Germinal center (tissue), 1 donor: ENCODE measurements at places on chromosomes 13 and 19.

DNA sequence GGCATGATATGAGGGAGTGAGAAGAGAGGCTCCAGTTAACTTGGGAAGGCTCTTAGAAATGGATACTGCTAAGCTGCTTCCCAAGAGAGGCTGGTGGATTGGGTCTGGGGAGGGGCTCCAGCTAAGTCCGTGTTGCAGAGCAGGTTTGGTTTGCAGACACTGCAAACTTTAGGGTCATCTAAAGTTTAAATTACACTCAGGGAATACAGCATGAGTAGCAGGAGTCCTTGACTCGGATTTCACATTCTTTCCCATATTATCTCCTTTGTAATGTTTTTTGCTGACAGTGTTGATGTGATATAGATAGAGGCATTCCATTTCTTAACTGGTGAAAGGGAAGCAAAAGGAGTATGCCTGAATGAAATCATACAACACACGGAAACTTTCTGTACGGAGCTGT, 31.9 kb downstream of the SGCG start:
- DNase-seq = no peak

- DNase-seq = no peak
Observed at GRCh38 chr13:75913925-75914324, 277.8 kb downstream of the LMO7 start.

DNA sequence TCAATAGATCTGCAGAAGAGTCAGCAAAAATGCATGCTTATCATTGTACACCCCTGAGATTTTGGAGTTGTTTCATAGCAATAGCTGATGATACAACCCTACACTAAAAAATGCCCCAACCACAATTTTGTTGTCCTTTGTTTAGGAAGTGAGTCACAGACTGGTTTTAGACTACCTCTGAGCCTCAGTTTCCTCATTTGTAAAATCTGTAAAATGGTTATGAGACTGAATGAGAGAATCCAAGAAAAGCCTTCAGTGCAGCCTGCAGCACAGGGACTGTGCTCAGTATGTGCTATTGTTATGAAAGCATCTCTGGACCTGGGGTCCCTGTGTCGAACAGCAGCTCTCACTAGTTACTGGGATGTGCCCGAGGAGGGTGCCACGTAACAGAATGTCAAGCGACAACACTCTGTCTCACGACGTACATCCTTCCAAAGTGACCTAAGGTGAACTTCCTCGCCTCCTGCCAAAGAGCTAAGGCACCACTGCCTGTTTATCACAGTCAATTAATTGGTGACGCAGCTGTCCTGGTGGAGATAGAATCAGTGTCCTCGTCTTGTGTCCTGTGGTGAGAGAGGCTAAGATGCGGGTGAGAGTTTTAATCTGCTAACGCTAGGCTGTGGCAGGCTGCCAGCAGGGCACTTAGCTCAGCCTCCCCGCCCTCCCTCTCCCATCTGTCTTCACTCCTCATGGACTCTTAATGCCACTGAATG, 18.1 kb downstream of the DHRS12 start:
- no peak for DNase-seq

DNA sequence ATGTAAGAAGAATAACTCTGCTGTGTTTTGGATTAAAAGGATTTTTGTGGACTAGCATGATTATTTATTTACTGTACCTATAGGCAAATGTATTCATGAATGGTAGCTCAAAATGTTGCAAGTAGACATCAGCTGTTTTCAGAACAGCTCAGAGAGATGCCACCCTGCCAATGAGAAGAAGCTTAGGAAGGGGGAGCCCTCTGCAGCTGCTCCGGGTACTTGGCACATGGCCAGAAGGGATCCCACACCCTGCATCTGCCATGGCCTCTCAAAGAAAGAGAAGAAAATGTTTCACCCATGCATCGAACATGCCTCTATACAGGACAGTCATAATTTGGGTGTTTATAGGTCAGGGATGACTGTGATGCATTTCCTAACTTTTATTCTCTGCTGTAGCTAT, 30.5 kb upstream of the MBNL2 start:
- DNase-seq = no peak

DNA sequence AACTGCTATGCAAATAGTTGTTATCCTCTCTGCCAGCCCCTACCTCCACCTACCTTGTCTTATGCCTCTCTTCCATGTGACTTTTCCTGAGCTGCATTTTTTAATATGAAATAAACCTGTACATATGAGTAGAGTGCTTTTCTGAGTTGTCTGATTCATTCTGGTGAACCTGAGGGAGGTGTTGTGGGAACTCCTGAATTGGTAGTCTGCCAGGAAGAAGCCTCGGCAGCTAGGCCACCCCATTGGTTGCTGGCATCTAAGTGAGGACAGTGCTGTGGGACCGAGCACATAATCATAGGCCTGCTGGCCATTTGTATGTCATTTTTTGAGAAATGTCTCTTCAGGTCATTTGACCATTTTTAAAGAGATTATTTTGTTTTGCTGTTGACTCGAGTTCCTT, 1146.8 kb downstream of the UQCRFS1 start:
- DNase-seq = no peak

GRCh38 chr19:17153996-17154395, 61.2 kb upstream of the USE1 start:
- no peak for DNase-seq
